ENCODE measurements at places on chromosomes 16 and 17.
A peak's percentile ranks its signal among the peaks of the same experiment; 100 is the strongest.

DNA sequence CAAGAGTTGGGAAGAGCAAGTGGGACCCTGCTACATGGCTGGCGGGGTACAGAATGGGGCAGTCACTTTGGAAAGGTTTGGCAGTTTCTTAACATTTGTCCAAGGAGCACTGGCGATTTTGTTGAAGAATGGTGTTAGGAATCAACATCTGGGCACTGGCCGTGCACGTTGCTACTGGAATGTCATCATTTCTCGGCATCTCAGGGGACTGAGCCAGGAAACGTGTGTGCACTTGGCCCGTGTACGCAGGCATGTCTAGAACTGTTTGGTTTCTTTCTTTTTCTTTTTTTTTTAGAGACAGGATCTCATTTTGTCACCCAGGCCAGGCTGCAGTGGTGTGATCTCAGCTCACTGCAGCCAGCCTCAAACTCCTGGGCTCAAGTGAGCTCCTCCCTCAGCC is 17.3 kb upstream of the FOXK2 start:
- no peak overlapping the region for H3K4me3 ChIP-seq
- H3K27ac ChIP-seq, result no peak overlapping the region
- H3K36me3 ChIP-seq, result no peaks in the 10 kb centered on the region
- no peak for DNase-seq
- H3K27me3 ChIP-seq, result peaks cover 44% of the 10 kb centered on the region

DNA sequence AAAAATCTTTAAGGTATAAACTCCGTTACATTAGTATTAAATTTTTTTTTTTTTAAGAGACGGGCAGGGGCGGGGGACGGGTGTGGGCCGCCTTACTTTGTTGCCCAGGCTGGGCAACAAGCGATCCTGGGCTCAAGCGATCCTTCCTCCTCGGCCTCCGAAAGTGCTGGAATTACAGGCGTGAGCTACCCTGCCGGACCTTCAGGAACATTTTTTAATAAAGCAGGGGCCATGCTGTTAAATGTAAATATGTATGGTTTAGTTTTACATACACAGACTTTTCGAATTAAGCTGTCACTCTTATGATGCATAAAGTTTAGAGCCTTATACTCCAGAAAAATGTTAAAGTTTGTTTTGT is 2.4 kb downstream of the PPM1D start:
- H3K27ac ChIP-seq, result no peak overlapping the region
- no peaks in the 10 kb centered on the region for H3K27me3 ChIP-seq
- peak overlapping the region; percentile 97 for H3K4me3 ChIP-seq

GRCh38 chr17:8147805-8148404 is 4.3 kb downstream of the PER1 start:
- DNase-seq, result no peak
- H3K27ac ChIP-seq, result no peak overlapping the region
- no peaks in the 10 kb centered on the region for H3K27me3 ChIP-seq
- no peak overlapping the region for H3K4me3 ChIP-seq
- peaks cover 36% of the 10 kb centered on the region for H3K36me3 ChIP-seq
- peaks cover 6% of the 10 kb centered on the region for H3K4me1 ChIP-seq

DNA sequence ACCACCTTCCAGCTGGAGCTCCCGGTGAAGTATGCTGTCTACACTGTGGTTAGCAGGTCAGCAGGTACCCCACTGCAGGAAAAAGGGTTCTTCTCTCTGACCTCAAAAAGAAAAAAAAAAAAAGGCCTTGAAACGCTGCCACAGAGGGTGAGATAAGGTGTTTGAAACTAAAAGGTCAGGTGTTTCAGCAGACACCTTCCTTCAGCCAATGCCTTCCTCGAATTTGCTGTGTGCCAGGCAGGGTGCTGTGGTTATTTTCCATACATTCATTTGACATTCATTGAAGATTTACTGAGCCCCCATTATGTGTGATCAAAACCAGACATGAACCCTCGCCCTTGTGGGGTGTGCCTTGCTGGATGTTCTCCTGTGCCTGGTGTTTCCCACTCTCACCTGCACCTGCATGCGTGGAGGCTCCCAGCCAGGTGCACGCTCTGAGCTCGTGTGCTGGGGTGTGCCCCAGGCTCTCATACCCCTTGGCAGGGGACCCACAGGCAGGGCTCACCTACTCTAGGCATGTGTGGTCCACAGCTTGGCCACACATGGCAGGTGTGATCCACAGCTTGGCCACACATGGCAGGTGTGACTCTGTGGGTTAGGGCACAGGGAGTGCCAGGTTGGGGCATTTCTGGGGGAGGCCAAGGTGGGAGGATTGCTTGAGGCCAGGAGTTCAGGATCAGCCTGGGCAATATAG is 15.8 kb upstream of the ITGAD start:
- no peak overlapping the region for H3K4me3 ChIP-seq
- no peaks in the 10 kb centered on the region for H3K36me3 ChIP-seq
- no peak for DNase-seq
- peaks cover 14% of the 10 kb centered on the region for H3K27me3 ChIP-seq

DNA sequence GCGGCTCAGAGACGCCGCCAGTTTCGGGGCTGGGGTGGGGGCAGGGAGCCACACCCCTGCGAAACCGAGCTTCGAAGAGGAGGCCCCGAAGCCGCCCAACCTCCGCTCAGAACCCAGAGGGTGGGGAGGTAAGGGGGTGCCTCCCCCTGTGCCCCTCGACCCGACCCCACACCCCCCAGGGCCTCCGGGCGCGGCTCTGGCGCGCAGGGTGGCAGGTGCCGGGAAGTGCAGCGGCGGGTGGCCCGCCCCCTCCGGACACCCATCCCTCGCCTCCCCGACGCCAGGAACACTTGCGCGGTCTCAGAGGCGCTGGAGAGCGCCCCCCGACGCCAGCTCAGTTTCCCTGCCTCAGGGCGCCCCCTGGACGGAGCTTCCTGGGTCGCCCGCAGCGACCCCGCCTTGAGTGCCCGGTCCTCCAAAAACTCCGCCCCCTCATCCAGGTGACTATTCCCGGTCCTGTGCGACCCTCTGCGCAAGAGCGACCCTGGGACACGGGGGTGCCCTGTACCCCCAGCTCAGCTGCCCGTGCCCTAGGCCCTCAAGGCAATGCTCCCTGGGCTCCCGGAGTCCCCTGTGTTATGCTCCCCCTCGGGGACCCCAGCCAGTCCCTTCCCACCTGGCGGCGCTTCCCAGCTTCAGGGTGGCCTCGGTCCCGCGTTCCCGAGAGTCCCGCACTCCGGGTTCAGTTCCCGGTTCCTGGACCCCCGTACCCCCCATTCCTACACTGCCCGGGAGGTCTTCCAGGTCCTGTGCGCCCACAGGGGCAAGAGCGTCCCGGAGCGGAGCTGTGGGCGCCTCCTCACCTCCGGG is 562 bp downstream of the PPL start:
- peaks cover 6% of the 10 kb centered on the region for H3K27me3 ChIP-seq
- H3K4me3 ChIP-seq, result peak overlapping the region; percentile 89
- peak overlapping the region; percentile 76 for H3K27ac ChIP-seq

All from WTC11 (cell line).